ENCODE measurements at places on chromosomes 16 and 17.

- DNase-seq: no peak
Observed at GRCh38 chr16:53756275-53756996, 52.5 kb downstream of the FTO start.

GRCh38 chr17:50101346-50102163 is 6.4 kb downstream of the PDK2 start:
- no peak for DNase-seq

- no peak for DNase-seq
Observed at GRCh38 chr17:49631496-49631895, 46.4 kb downstream of the SPOP start.

- no peak for DNase-seq
Observed at GRCh38 chr17:50719924-50720794, 756 bp downstream of the LUC7L3 start.

DNA sequence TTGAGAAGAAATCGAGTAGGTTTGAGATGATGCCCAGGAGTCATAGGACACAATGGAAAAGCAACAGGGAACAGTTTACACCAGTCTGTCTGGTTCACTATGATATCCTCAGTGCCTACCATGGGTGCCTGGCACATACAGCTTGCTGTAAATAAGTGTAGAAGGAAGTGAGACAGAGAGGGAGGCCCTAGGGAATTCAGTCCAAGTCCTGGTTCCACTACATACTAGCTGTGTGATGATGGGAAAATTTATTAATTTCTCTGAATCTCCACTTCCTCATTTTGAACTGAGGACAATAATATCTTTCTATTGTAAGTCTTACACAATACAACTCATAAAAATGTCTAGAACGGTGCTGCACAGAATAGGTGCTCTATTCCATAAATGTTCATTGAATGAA is 53.3 kb upstream of the LYRM9 start:
- no peak for DNase-seq

DNA sequence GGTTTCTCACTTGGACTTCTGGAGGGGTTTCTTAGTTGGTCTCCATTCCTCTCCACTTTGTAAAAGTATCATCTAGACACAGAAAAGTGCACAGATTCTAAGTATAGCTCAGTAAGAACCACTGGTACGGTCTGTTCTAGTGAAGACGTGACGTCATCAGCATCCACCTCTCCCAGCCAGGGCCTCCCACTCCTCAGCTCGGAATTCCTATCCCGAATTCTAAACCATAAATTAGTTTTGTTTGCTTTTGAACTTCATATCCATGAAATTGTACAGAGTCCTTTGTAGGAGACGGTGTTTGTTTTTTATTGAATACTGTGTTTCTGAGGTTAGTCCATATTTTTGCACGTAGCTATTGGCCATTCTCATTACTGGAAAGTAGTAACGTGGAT is 25.5 kb downstream of the FOXK2 start:
- no peak for DNase-seq

DNA sequence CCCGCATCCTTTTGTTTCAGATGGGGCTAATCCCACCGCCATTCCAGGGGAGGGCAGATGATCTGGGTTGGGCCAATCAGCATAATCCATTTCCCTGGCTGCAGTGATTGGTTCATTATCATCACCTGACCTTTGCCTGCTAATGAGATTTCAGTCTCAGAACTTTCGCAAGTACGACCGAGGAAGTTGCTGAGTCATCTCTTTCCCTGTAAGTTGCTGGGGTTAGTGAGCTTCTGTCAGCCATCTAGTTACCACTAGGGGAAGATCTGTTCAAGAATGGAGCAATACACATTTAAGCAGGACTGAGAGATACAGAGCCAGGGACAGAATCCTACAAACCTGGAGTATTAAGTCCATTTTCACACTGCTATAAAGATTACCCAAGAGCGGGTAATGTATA is 65.3 kb upstream of the NUDT7 start:
- DNase-seq: peak; percentile 21
